ENCODE measurements at places on chromosomes 12 and 14. TPM values are rescaled to one million over a fixed set of nuclear protein-coding genes. Genes with fewer than 3 reads are reported as not detected.
A peak's percentile ranks its signal among the peaks of the same experiment; 100 is the strongest.

DNA sequence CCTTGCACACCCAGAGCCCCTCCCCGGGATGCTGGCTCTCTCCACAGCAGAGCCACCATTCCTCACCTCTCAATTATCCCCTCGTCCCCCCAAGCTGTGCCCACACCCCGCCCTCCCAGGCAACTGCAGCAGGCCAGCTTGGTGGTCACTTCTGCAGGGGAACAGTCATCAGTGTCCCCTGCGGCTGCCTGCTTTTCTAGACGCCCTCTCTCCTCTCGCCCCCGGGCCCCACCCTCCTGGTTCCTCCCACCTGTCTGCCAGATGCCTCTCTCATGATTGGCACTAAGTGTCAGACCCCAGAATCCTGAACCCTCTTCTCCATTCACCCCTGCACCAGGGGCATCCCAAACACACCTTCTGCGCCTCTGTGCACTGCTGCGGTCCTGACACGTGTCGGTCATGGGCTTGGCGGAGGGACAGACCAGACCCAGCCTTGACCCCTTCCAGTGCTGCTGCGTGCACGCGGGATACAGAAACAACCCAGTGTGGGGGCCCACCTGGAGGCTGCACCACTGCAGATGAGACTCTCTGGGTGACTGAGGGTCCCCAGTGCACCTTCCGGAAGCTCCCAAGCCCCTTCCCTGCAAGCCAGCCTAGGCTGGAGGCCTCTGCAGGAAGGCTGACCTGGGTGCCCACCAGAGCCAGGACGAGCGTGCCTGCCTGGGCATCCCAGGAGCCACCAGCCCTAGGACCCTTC lies 99.5 kb downstream of the SETD3 start:
- H3K27ac ChIP-seq: no peak overlapping the region
- no peak overlapping the region for H3K4me3 ChIP-seq
- peaks cover 28% of the 10 kb centered on the region for H3K27me3 ChIP-seq
- no peak for DNase-seq
- no peaks in the 10 kb centered on the region for H3K36me3 ChIP-seq

DNA sequence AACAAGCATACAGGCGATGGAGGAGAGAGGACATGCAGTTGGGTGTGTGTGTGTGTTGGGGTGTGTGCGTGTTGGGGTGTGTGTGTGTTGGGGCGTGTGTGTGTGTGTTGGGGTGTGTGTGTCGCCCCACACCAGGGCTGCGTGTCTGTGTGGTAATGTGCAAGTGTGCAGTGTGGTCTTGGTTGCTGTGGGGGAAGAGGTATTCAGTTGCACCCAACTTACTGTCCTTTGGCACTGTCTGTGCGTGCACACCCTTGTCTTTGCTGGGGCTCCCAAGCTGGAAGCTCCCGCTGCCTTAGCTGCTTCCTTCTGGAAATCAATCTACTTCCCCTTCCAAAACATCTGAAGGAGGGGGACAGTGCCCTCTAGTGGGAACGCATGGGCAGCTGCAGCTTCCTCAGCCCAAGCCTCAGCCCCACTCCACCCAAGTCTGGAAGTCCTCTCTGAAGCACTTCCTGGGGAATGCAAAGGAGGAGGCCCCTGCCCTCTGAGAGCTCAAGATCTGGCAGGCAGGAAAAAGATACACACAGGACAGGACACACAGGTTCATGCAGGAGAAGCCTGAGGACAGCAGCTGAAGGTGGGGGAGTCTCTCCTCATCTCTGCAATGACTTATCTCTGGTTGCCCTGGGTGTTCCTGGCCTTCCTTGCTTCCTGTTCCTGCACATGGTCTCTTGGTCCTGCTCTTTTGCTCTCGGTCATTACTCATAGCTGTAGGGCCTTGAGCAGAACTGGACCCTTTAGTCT lies 13.1 kb downstream of the ASIC1 start:
- H3K27ac ChIP-seq: no peak overlapping the region
- peak; percentile 60 for DNase-seq
- H3K4me1 ChIP-seq: peaks cover 11% of the 10 kb centered on the region
- H3K27me3 ChIP-seq: no peaks in the 10 kb centered on the region
- no peaks in the 10 kb centered on the region for H3K36me3 ChIP-seq
- H3K4me3 ChIP-seq: no peak overlapping the region

GDF3 gene
- total RNA-seq: not detected

LRCOL1 gene
- total RNA-seq: not detected

DNA sequence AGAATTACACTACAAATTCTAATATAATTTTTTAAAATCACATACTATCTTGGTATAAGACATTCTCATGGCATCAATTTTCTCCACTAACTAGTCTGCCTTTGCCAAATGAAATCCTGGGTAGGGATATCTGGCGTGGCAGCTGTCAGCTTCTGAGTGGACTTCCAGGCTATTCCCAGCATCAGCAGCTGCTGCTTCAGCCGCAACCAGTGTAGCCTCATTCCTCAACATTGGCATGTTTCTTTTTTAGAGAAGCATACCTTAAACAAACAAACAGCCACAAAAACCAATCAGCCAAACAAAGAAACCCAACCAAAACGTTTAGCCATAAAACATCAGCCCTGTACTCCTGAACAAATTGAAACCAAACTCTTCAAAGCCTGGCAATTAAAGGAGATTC lies 235.8 kb downstream of the SSPN start:
- no peaks in the 10 kb centered on the region for H3K4me1 ChIP-seq
- DNase-seq: no peak
- no peak overlapping the region for H3K27ac ChIP-seq
- no peak overlapping the region for H3K4me3 ChIP-seq
- H3K36me3 ChIP-seq: peaks cover 5% of the 10 kb centered on the region

DNA sequence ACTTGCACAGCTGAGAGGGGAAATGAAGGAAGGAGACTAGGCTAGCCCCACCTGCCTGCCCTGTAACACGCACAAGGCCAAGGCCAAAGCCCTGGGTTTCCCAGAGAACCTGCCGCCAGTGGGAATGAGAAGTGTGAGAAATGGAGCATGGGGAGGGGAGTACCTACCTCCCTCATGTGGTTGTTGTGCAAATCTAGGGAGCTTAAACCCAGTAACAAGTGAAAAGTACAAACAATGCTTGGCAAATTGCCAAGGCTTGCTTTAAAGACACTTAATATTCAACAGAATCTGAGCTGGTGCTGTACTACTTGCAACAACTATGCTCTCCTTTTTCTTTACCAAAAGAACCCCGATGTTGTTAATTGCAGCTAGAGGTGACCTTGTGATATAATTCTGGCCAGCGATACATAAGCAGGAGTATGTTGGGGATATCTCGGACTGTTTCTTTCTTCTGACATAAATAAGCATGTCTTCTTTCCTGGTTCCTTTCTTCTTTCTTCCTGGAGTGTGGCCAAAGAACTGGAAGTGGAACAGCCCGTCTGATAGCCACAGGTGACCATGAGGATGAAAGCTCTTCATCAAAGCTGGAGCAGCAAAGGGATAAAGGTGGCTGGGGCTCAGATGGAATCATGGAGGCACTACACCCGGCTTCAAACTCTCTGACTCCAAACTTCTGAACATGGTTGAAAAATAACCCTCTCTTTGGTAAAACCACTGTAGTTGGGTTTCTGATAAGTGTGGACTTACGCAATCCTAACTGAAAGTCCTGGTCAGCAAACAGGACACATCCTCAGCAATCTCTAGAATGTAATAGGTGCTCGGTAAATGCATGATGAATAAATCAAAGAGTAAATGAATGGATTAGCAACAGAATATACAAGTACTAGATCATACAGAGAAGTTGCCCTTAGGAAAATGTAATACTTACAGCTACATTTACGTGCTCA lies 207.9 kb downstream of the NUAK1 start:
- H3K27ac ChIP-seq: no peak overlapping the region
- no peaks in the 10 kb centered on the region for H3K36me3 ChIP-seq
- H3K4me1 ChIP-seq: no peaks in the 10 kb centered on the region
- H3K4me3 ChIP-seq: no peak overlapping the region
- no peak for DNase-seq

- H3K27me3 ChIP-seq: peaks cover 38% of the 10 kb centered on the region
- no peak overlapping the region for H3K4me3 ChIP-seq
- H3K27ac ChIP-seq: no peak overlapping the region
- peak; percentile 32 for DNase-seq
- peaks cover 2% of the 10 kb centered on the region for H3K36me3 ChIP-seq
- peaks cover 12% of the 10 kb centered on the region for H3K4me1 ChIP-seq
These were observed 98.4 kb downstream of the APAF1 start for GRCh38 chr12:98743362-98743953.

AMHR2 gene
- total RNA-seq: not detected

DNA sequence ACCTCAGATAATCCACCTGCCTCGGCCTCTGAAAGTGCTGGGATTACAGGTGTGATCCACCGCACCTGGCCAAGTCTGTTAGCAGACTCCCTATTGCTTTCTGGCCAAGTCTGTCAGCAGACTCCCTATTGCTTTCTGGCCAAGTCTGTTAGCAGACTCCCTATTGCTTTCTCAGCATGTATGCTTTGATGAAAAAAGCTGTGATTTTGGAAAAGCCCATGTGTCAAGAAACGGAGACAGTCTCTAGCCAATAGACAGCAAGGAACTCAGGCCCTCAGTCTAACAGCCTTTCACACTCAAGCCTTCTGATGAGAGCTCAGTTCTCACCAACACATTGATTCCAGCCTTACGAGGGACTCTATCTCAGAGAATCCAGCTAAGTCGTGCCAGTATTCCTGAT lies 158.8 kb upstream of the KRR1 start:
- no peak overlapping the region for H3K27ac ChIP-seq
- no peak overlapping the region for H3K4me3 ChIP-seq
- H3K36me3 ChIP-seq: no peaks in the 10 kb centered on the region
- no peak for DNase-seq
- H3K4me1 ChIP-seq: peaks cover 3% of the 10 kb centered on the region

TUBA1C gene
- total RNA-seq: 315 TPM

DNA sequence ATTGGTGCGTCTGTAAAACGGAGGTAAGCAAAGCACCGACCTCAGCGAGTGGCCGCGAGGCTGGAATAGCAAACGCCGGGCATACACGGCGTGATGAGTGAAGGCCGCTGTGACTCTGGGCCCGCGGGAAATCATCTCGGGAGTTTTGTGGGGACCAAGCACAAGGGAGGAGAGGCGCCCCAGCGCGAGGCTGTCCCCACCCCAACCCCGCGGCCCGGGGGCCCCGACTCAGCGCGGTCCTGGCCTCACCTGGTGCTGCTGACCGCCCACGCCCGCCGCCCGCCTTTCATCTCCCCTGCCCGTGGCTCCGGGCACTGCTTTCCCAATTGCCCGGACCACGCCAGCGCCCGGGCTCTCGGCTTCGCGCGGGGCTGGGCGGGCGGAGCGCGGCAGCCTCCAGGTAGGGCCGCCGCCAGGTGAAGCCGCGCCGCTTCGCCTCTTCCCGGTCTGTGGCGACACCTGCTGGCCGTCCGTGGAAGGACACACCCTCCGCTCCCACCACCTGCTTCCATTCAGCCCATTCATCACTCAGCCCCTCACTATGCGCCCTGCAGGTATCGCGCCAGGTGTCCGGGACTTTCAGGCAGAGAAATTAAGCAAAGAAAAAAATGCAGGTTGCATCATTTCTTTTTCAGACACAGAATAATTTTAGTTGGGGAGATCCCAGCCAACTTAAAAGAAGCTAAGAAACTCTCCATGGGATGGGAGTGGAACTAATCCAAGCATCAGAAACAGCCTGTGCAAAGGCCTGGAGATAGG lies 360.4 kb downstream of the MED13L start:
- peak; percentile 62 for DNase-seq
- no peak overlapping the region for H3K27ac ChIP-seq
- H3K27me3 ChIP-seq: peaks cover 40% of the 10 kb centered on the region

SLC35E3 gene
- 8.7 TPM for total RNA-seq

ERP29 gene
- total RNA-seq: 79.9 TPM

- H3K4me3 ChIP-seq: no peak overlapping the region
- H3K4me1 ChIP-seq: peaks cover 3% of the 10 kb centered on the region
- no peaks in the 10 kb centered on the region for H3K27me3 ChIP-seq
- H3K27ac ChIP-seq: no peak overlapping the region
These were observed 65.3 kb downstream of the FOS start for GRCh38 chr14:75343911-75344310.

DNA sequence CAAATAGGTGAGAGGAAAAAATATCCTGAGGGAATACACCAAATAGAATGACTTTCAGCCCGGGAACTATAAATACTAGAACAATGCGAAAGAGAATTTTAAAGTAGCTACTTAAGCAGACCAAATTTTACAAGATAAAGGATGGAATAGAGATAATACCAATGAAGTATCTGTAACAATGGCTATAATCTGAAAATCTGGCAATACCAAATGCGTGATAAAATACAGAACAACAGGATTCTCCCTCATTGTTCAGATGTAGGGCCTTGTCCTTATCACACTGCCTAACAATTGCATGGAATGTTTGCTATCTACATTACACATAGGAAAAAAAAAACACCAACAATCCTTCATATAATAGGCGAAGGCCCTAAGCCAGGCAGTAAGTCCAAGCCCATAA lies 815.4 kb upstream of the MDGA2 start:
- no peak overlapping the region for H3K27ac ChIP-seq
- no peaks in the 10 kb centered on the region for H3K4me1 ChIP-seq
- no peaks in the 10 kb centered on the region for H3K36me3 ChIP-seq
- no peaks in the 10 kb centered on the region for H3K27me3 ChIP-seq
- no peak overlapping the region for H3K4me3 ChIP-seq

- no peak overlapping the region for H3K27ac ChIP-seq
- H3K4me1 ChIP-seq: peaks cover 17% of the 10 kb centered on the region
- DNase-seq: no peak
These were observed 47.4 kb upstream of the BTG1 start for GRCh38 chr12:92193063-92193462.

DNA sequence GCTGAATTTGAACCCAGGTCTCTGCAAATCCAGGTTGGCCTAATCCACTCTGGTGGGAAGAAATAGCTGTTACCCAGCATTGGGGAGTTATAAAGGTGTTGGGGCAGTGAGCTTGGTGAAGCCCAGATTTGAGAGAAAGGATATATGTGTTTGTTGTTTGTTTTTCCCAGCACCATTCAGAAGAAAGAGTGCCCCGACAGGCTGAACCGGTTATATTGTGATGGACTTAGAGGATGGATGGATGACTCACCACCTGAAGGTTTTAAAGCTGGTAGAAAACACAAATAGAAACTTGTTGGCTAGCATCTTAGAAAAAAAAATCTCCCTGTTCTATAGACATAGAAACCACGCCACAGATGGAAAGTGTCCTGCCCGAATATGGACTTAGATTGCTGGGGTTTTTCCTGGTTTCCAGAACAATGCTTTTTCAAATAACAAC lies 404.6 kb downstream of the MED13L start:
- no peak for DNase-seq
- H3K4me1 ChIP-seq: no peaks in the 10 kb centered on the region

OVCH1 gene
- not detected for total RNA-seq

KLRG1 gene
- 2.2 TPM for total RNA-seq

SPSB2 gene
- 2.7 TPM for total RNA-seq

GRCh38 chr14:105746124-105746514 lies 219.7 kb downstream of the TMEM121 start:
- H3K27me3 ChIP-seq: peaks cover 6% of the 10 kb centered on the region
- no peaks in the 10 kb centered on the region for H3K36me3 ChIP-seq
- peaks cover 3% of the 10 kb centered on the region for H3K4me1 ChIP-seq
- H3K27ac ChIP-seq: no peak overlapping the region
- no peak for DNase-seq
- H3K4me3 ChIP-seq: no peak overlapping the region

BDKRB2 gene
- total RNA-seq: not detected

ESPL1 gene
- 67.7 TPM for total RNA-seq

TMCC3 gene
- 0.10 TPM for total RNA-seq
